Stomach (tissue), 19 donors: ENCODE measurements at places on chromosomes 11 and 22. TPM values are rescaled to one million over a fixed set of nuclear protein-coding genes. Genes with fewer than 3 reads are reported as not detected.

DNA sequence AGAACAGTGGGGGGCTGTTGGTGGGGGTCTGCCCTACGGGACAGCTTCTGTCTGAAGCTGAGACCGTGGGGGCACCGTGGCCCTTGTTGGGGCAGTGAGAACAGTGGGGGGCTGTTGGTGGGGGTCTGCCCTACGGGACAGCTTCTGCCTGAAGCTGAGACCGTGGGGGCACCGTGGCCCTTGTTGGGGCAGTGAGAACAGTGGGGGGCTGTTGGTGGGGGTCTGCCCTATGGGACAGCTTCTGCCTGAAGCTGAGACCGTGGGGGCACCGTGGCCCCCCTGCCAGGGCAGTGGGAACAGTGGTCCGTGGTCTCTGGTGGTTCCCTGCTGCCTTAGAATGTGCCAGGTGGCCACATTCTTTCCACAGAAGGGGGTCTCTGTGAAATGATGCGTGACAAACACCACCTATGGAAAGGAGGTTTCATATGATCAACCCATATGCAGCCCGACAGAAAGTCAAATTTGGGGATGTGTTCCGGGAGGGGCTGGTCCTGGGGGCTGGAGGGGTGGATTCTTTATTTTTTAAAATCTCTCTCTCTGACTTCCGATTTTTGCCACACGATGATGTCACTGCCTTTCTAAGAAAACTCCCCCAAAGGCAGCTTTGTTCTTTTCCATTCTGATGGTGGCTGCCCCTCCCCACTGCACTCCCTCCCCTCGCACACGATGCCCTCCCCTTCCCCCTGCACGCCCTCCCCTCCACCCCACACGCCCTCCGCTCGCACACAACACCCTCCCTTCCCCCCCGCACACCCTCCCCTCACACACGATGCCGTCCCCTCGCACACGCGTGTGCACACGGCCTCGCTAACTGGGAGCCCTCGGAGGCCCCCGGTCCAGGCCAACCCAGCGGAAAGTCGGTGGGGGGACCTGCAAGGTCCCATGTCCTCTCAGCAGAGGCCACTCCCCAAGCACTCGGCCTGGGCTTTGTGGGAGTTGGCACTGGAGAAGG lies 1186.5 kb downstream of the BRD1 start:
- peak; percentile 49 for DNase-seq

DNA sequence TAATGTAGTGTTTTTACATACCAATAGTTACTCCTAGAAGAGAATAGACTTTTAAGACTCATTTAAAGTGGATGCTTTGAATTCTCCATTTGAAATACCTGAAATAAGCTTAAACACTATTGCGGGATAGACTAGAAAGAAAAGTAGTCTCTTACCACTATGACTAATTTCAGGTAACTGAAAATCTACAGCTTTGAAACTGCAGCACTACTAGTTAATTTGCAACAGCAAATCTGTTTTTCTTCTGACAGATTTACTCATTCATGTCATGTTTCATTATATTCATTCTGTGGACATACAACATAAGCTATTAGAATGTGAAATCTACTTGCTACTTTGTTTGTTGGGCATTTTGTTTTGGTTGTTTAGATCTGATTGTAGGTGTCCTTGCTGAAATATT lies 153.6 kb downstream of the MAML2 start:
- DNase-seq: no peak

DNA sequence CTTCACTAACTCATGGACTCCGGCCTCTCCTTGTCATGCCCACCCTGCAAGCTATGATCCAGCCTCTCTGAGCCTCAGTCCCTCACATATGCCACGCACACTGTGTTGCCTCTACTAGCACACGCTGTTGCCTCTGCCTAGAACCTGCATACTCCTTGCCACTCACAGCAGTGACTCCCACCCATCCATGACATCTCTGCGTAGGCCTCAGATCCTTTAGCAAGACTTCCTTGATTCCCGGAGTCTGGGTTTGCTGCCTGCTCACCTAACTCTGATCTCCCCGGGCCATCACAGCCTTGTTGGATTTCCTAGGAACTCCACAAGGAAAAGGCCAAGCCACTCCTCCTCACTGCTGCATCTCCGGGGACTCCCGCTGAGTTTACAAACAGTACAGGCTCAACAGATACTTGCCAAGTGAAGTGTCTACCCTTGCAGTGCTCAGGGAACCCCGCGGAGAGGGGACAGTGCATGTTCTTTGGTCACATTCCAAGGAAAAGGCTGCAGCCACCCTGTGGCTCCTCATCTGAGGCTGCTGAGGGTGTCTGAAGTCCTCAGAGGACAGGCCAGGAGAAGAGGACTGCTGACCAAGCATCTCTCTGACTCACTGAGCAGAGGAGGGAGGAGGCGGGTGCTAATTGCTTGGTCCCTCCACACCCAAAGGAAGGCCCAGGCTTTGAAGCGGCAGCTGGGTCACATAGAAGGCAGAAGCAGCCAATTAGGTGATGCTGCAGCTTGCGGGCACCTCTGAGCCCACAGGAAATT lies 42.4 kb upstream of the NAV2 start:
- no peak for DNase-seq

GRCh38 chr11:111299101-111300026 lies 1.0 kb downstream of the POU2AF3 start:
- peak; percentile 89 for DNase-seq

GRCh38 chr22:44600207-44600785 lies 101.7 kb upstream of the PRR5 start:
- no peak for DNase-seq

GRCh38 chr11:119478711-119479285 lies 55.8 kb upstream of the THY1 start:
- DNase-seq: peak; percentile 19

DNA sequence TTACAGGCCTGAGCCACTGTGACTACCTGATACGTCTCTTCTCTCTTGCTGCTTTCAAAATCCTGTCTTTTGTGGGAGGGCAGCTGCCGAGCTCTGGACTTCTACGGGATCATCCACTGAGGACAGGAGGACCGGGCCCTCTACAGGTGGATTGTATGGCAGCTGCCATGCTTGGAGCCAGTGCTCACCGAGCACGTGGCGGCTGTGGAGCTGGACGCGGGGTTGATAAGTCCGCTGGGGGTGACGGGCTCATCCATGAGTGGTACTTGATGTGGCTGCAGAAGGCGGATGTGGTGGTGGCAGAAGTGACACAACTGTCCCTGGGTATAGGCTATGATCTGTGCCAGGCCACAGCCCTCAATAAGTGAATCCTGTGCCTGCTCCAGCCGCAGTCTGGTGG lies 1.8 kb upstream of the CYP2D6 start:
- no peak for DNase-seq

- DNase-seq: peak; percentile 24
Measured at GRCh38 chr22:45876136-45877035, 100.6 kb downstream of the WNT7B start.

- DNase-seq: no peak
Measured at GRCh38 chr11:443542-444199, 1.9 kb upstream of the ANO9 start.

DNA sequence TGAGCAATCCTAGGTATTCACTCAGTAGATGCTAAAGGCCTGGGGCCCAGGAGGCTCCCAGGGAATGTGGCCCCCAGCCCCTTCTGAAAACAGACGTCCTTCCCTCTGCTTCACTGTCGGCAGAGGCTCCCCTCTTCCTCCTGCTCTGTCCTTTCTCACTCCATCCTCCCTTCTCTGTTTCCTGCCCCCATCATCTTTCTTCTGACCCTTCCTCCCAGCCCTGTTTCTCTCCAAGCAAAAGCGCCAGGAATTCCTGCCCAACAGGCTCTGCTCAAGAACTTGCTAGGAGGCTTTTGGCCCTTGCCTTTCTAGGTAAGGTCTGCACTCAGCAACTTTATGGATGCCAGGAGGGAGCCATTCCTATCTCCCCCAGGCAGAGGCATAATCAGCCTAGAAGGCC lies 300.5 kb downstream of the NTM start:
- DNase-seq: no peak

DNA sequence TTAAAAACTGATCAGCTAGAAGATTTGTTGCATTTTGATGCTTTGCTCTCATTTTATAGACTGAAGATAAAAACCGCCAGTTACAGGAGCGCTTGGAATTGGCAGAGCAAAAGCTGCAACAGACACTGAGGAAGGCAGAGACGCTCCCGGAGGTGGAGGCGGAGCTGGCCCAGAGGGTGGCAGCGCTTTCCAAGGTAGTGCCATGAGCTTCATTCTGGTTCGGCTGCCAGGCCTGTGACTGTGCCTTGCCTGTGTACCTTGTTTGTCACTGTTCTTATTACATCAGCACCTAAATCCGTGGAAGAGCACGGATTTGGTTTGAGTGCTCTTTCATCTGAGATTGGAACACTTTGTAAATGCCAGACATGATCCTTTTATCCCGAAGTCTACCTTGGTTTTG lies 61.4 kb downstream of the PPFIA1 start:
- no peak for DNase-seq

DNA sequence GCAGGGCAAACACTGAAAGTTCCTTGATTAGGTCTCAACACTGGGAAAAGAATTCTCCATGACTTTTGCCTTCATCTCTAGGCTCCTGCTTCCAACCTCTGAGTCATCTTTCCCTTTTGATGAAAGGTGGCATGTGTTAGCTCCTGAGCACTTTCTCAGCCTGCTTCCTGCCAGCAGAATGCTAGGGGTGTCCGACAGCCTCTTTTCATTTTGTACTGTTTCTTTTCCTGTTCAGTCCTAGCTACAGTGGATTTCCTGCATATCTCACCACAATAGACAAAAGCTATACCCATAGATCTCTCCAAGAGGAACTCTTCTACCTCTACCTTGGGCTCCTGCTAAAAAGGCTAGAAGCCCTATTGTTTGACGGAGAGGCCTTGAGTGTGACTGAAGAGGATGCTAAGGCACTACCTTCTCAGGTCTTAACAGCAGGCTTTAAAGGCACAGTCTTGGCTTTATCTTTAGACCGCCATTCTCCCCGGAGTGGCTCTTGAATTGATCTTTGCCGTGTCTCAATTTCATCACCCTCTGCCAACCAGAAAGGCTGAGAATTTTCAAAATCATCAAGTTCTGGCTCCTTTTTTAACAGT lies 145.5 kb downstream of the RBFOX2 start:
- peak; percentile 38 for DNase-seq

DNA sequence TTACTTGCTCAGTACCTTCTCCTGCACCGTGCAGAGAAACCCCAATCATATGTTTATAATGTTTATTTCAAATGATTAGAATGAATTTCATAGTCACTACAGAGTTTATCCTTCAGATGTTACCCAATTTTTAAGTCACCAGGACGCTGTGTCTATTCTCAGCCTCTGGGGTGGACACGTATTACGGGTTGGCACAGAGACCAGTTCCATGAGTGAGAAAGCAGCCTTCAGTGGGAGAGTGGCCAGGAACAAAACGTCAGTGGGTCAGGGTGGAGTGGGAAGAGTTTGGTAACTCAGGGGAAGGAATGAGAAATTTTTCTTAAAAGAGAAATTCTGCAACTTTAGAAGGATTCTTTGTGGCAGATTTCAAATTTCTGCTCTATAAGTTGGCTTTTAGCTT lies 77.1 kb upstream of the MTMR2 start:
- DNase-seq: peak; percentile 52

GRCh38 chr11:2655016-2655719 lies 44.6 kb downstream of the KCNQ1OT1 start:
- no peak for DNase-seq

DNA sequence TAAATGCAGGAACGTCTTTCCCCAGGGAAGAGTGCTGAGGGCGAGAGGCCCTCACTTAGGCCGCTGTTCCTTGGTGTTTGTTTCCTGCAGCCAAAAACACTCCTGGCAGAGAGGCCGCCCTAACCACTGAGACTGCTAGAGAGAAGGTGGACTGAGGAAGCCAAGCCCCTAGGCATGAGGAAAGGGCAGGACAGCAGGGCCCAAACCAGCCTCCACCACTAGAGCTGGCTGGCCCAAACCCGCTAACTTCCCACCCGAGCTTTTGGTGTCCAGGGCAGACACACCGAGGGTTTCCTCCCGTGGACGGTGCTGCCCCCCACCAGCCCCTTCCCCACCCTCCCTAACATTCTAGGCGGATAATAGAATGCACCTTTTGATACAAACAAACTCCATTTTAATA lies 6.0 kb downstream of the FGF19 start:
- no peak for DNase-seq

- peak; percentile 95 for DNase-seq
Measured at GRCh38 chr11:17384002-17384511, 4.4 kb downstream of the KCNJ11 start.

GRCh38 chr11:75949023-75949672 lies 134.1 kb downstream of the UVRAG start:
- DNase-seq: no peak

- DNase-seq: no peak
Measured at GRCh38 chr11:82899186-82899820, 927 bp downstream of the PRCP start.

GRCh38 chr11:83044958-83045712 lies 26.6 kb downstream of the RAB30 start:
- no peak for DNase-seq

The IGLL1 gene
- not detected for total RNA-seq

The RBMXL2 gene
- not detected for total RNA-seq

The OR2AT4 gene
- total RNA-seq: not detected

The SPI1 gene
- 8.4 TPM for total RNA-seq

The SLC43A3 gene
- total RNA-seq: 73.7 TPM

The OR52I2 gene
- total RNA-seq: not detected

The RAG2 gene
- 0.37 TPM for total RNA-seq

The ARHGAP8 gene
- total RNA-seq: 63.6 TPM
